NT2/D1 (cell line): ENCODE measurements at places on chromosomes 11 and 22.
A peak's percentile ranks its signal among the peaks of the same experiment; 100 is the strongest.

- DNase-seq: peak; percentile 94
Observed at GRCh38 chr11:783581-784015, 6.3 kb downstream of the CEND1 start.

GRCh38 chr11:118111019-118111743 is 24.4 kb upstream of the SMIM35 start:
- DNase-seq: no peak

GRCh38 chr11:71544525-71545214 is 3.5 kb upstream of the KRTAP5-9 start:
- DNase-seq: no peak

GRCh38 chr11:63023841-63024648 is 8.4 kb upstream of the SLC22A8 start:
- peak; percentile 68 for DNase-seq

DNA sequence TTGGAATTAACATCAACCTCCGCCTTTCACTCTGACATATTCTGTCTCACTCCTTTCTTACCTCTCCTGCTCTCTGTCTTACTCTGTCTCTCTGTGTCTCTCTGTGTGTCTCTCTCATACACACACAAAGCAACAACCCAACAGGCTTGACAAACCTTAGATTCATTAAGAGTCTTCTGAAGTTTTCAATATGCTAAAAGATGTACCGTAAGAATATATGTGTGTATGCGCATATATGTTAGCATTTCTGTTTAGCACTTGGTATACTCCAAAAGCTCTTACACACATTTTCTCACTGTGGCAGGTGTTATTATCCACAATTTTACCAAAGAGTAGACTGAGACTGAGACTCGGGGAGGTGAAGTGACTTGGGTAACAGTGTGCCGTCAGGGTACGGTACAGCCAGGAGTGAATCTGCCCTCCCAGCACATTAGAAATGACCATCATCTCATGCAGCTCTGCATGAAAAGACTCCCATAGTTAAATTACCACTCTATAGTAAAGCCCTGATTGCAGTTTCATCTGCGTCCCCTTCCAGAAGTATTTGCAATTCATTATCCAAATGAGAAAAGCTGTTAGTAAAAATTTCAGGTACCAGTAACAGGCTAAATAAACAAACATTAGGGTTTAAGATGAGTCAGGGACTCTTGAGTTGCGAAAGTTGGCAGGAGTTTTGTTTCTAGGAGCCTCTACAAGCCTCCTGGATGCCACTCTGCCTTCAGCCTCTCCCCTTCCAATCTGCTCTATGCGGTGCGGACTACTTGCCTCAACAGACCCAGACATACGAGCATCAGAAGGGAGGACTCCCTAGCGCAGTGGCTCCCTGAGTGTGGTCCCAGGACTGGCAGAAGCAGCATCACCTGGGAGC is 195.2 kb upstream of the TMEM45B start:
- no peak for DNase-seq

DNA sequence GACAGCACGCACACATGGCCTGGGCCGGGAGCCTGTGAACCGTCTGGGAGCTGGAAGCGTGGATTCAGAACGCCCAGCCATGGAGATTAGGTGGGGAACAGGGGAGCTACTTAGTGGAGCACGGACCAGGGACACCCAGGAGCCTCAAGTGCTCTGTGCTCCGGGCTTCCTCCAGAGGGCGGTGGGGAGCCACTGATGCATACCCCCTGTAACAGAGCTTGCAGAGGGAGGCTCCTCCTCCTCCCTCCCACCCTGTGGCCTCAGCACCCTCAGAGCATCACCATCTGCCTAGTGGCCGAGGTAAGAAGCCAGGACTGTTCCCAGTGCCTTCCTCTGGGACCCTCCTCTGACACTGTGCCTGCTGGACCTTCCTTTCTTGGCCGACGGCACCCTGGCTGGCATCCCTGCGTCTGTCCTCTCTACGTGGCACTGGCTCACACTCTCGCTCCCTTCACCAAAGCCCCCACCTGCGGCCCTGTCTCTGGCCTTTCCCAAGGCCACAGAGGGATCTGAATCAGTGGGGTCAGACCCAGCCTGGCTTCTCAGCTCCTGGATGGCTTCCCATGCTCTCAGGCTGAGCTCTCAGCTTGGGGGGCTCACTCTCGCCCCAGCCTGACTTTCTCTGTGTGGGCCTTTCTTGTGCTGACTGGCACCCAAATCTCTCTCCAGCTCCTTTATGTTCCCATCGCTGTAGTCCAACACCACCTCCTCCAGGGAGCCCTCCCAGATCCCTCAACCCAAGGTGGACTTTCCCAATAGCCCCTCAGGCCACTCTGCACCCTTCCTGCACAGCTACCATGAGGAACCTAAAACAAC is 780.9 kb downstream of the BRD1 start:
- DNase-seq: peak; percentile 68

DNA sequence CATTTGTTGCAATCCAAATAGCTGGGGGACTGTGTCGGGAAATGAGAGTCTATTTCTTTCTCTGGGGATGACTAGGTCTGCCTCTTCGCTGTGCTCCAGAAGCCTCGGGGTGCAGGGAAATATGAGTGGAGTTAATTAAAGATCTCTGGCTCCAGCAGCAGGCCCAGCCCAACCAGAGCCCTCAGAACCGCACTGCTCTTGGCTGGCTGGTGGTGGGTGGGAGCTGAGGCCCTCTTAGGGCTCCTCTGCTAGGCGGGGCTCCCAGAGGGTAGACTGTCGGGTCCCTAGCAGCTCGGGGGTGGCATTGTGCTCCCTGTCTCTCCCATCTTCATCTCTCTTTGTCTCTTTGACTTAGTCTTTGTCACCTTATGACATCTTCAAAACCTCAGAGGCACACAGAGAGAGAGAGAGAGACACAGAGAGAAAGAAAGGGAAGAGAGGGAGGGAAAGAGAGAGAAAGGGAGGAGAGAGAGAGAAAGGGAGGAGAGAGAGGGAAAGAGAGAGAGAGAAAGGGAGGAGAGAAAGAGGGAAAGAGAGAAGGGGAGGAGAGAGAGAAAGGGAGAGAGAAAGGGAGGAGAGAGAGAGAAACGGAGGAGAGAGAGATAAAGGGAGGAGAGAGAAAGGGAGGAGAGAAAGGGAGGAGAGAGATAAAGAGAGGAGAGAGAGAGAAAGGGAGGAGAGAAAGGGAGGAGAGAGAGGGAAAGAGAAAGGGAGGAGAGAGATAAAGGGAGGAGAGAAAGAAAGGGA is 20.2 kb downstream of the MPPED1 start:
- DNase-seq: no peak

DNA sequence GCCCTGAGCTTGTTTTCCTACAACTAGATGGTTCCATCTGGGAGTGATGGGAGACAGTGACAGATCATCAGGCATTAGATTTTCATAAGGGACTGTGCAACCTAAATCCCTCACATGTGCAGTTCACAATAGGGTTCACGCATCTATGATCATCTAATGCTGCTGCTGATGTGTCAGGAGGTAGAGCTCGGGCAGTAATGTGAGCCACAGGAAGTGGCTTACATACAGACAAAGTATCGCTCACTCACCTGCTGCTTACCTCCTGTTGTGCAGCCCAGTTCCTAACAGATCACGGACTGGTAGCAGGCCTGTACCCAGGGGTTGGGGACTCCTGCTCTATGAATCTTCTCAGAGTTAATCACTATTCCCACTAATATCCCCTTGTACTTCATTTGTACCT is 12.4 kb downstream of the AAMDC start:
- DNase-seq: no peak

- DNase-seq: no peak
Observed at GRCh38 chr22:18035751-18036150, 11.4 kb upstream of the MICAL3 start.

DNA sequence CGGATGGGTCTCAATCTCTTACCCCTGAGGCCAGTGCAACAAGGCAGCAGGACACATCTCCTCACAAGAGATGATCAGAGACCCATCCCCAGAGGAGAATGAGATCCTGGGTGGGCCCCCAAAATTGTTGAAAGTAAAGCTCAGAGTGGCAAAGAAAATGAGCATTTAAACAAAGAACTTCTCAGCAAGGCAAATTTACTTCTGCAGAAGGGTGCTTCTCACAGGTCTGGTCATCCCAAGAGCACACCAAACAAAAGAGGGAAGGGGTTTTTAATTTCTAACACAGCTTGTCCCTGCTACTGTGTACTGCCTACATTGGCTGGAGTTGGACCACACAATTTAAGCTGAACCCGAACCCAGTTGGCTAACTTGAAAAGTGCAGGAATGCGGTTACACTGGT is 1628.6 kb upstream of the RAG2 start:
- no peak for DNase-seq

DNA sequence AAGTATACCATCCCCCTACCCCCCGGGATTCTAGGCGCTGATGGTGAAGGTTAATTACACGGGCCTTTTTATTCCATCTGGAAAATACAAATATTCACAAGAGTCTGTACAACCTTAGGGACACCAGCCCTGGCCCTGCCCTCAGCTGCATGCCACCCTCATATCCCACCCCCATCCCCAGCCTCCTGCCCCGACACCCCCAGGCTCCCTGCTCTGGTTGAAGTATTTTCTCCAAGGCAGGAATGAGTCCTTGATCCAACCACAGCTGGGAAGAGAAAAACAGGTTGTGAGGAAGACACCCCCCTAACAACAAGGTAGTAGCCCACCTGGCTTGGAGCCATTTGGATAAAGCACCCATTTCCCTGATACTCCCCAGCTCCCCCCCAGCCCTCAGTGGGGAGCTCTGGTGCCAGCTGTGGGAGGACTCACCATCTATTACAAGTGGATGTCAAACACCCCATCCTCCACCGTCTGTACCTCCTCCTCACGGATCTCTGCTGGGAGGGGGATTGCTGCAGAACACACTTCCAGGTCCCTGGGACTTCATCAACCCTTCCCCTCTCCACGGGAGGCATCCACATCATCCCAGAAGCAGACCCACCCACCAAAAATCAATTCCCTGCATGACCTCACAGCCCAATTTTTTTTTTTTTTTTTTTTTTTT is 4.0 kb upstream of the NRXN2 start:
- no peak for DNase-seq

DNA sequence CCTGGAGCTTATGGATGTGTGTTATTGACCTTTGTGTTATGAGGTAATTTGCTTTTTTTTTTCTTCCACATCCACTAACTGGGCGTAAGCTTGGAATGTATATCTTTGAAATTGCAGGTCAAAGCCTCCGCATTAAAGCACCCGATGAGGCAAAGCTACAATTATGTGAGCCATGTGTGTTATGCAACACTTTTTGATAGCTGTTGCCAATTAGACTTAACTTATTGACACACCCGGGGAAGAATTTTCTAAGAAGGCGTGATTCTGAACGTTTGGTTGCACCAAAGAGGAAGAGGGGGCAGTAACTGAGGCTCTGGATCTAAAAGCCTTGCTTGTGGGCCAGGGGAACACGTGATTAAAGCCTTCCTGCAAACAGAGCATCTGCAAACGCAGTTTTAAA is 610 bp upstream of the TEX12 start:
- DNase-seq: no peak

- DNase-seq: no peak
Observed at GRCh38 chr11:94786264-94787126, 18.3 kb downstream of the AMOTL1 start.

DNA sequence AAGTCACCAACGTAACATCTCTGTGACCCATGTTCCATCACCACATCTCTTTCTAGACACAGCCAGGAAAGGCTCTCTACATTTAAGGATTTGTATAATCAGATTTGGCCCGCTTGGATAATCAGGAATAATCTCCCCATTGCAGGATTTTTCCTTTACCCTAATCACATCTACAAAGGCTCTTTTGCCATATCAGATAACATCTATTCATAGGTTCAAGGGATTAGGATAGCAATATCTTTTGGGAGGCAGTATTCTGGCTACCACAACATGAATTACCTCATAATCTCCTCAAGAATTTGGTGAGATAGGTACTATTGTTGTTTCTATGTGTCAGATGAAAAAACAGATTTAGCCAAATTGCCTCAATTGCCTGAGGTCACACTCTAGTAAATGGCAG is 142.8 kb upstream of the UBASH3B start:
- no peak for DNase-seq

DNA sequence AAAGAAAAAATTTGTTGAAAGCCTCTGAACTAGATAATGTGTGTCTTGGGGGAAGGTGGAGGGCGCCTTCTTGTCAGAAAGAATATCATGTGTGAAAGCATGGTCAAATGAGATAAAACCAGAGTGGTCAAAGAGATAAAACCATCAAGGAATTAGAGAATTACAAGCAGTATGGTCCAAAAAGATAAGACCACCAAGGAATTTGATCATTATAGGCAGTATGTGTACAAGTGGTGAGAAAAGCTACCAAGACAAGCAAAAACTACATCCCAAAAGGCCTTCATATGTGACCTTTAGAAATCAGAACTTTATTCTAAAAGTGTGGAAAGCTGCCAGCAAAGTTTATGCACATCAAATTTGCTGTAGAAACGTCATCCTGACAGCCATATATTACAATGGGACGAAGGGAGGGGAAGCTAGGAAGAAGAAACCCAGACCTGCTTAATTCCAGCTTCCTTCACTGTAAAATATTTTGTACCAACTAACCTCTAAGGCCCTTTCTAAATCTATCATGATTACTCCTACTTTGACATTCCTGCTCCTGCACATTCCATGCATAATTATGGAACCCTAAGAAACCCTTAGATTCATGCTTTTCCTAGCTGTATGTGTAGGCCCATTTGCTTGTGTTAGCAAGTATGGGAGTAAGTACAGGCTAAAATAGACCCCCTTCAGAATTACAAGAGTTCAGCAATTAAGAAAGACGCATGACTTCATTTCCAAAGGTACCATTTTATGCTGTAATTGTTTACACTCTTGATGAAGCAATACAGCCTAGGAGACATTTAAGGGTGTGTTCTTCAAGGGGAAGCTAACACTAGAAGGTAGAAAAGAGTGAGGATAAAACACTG is 51.6 kb downstream of the LGR4 start:
- DNase-seq: no peak

GRCh38 chr11:82007521-82007920 is 726.1 kb downstream of the FAM181B start:
- DNase-seq: no peak

DNA sequence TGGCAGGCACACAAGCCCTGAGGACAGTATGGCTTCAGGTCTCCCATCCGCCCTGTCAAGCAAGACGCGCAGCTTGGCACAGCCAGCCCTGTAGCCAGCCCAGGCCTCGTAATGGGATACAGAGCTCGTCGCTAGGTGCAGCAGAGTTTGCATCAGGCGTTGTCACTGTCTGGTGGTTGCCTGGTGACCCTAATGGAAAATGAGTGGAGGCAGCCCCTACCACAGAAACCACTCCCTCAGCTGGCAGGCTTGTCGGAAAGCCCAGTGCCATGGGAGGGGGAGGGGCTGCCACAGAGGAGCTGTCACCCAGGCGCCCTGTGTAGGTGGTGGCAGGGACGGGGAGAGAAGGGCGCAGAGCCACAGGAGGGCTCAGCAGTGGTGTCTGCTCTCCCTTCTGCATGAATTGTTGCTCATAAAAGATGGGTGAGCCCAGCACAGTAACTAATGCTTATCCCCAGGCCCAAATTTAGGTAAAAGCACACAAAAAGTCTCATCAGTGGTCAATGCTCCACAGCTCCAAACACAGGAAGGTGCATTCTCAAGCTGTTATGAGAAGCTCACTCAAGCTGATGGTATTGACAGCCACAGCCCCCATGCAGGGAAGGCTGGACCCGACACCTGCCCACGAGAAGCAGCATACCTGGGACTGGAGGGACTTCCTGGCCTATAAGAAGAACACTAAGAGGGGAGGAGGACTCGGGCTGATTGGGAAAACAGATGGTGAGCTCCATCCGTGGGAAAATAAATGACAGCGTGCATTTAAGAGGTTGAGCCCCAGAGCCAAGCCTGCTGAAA is 164.6 kb downstream of the ETS1 start:
- DNase-seq: no peak
